ENCODE measurements at places on chromosomes 6 and 20. TPM values are rescaled to one million over a fixed set of nuclear protein-coding genes. Genes with fewer than 3 reads are reported as not detected.

DNA sequence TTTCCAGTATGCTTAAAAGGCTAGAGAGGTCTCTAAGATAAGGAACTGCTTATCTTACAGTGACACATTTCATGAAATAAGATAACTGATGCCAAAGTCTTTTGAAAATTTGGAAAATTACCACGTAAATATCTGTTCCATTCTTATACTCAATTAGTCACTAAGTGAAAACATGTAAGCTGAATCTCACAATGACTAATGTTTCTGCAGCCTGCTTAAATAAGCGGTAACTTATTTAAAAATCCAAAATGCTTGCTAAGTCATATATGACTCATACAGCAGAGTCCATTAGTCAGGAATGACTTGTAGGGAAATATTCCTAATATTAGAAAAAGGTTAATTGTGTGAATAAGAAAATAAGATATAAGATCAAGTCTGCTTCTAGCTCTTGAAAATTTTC, 27.8 kb upstream of the LGSN start:
- no peak for DNase-seq

GRCh38 chr6:124073021-124073420, 269.4 kb downstream of the NKAIN2 start:
- DNase-seq: no peak

GRCh38 chr20:36391456-36391855, 85.3 kb downstream of the DLGAP4 start:
- DNase-seq: no peak

DNA sequence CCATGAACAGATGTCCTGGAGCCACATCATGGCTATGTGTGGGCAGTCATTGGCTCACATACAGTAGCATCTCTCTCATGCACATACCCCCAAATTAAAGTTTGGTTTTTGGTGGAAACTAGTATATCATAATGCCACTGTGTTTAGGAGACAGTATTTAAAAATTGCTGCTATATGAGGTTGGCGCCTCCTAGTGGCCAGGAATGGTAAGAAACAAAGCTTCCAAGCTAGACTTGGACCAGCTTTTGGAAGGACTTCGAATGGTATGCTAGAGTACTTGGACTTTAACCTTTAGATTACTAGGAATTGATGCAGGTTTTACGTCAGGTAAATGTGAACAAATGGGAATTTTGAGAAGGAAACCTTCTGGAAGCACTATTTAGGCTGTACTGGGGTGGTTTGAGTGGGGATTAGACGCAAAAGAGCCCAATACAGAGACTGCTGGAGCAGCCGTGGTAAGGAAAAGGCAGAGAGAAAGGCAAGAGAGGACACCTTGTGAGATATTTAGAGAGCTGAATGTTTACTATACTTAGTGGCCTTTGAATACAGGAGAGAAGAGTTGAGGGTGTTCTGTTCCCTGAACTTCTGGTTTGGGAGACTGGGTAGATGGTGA, 23.8 kb downstream of the PRSS35 start:
- no peak for DNase-seq

- DNase-seq: no peak
Observed at GRCh38 chr6:40426346-40427066, 160.7 kb downstream of the LRFN2 start.

- DNase-seq: no peak
Observed at GRCh38 chr6:33278810-33279209, 1.9 kb downstream of the B3GALT4 start.

DNA sequence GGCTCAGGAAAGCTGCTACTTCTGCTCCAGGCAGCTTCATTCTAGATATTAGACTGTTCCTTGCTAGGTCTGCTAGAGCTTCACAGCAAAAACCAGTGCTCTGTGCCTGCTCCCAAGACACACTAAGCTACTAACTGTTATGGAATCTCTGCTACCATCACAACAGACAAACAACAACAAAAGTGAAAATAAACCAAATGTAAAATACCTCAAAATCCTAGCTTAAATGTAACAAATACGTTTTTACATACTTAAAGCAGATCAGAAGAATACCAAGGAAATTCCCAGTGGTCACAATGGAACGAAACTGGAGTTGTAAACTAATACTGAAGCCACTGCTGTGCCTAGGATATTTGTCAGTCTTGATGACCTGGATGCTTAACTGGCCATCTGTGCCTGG, 84.6 kb upstream of the EZR start:
- DNase-seq: no peak

- no peak for DNase-seq
Observed at GRCh38 chr6:80366714-80367113, 260.2 kb downstream of the BCKDHB start.

- no peak for DNase-seq
Observed at GRCh38 chr6:63742060-63742459, 106.5 kb downstream of the PHF3 start.

DNA sequence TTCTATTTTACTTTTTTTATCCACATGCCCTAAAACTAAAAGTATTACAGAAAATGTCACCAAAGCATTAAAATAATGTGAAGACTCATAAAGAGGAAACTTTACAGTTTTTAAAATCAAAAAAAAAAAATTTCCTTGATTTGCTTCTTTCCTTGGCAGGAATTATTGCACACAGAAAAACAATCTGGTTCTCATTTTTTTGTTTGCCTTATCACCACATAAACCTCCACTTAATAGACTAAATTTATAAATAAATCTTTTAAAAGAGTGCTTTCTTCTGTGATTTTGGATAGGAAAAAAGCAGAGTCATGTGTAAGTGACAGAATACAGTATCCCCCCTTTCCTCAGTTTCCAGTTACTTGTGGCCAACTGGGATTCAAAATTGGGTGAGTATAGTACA, 695.1 kb upstream of the CITED2 start:
- DNase-seq: no peak

- DNase-seq: no peak
Observed at GRCh38 chr20:41643504-41643938, 25.3 kb upstream of the CHD6 start.

DNA sequence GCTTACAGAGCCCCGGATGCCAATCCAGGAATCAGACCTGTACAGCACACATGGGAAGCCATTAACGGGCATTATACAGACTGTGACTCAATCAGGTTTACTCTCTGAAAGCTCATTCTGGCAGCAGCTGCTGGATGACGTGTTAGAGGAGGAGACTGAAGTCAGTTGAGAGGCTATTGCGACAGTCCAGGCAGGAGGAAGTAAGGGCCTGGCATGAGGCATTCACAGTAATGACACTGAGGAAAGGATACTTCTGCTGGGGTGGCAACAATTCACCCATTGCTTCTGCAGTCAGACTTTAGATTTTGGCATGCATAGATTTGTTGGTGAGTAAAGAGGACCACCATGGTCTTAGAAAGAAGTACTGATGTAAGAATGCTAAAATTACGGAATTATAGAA, 151.0 kb upstream of the HEY2 start:
- DNase-seq: no peak

DNA sequence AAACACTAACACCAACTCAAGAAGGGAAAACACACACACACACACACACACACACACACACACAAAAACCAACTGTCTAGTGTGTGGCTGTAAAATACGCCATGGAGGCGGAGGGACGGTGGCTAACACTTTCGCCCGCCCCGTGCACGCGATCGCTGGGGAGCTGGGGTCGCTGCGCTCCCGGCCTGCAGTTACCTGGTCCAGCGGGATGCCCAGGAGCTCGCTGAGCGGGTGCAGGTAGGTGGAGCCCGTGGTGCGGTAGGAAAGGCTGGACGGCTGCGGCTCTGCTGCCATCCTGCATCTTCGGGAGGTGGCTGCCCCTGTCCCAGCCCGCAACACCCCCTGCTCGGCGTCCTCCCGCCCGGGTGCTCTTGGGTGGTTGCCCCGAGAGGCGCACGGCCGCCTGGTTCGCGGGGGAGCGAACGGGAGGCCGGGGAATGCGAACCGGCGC, 303 bp downstream of the MBOAT1 start:
- peak; percentile 32 for DNase-seq

DNA sequence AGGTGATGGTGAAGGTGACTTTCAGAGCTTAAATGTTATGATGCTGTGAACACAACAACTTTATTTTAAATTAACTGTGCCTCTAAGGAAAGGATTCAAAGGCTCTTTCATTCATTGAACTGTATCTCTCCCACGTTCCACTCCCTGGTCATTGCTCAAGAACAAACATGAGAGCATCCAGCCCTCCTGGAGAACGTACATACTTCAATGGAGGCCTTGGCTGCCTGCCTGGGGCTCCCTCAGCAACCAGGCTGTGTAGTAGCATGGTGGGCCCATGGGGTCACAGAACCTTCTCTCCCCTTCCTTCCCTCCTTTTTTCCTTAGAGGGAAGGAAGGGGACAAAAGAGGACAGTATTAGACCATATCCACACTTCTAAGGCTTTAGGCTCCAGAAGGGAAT, 234.3 kb downstream of the CDC5L start:
- no peak for DNase-seq

GRCh38 chr20:5470943-5471342, 154.2 kb upstream of the PROKR2 start:
- DNase-seq: no peak

DNA sequence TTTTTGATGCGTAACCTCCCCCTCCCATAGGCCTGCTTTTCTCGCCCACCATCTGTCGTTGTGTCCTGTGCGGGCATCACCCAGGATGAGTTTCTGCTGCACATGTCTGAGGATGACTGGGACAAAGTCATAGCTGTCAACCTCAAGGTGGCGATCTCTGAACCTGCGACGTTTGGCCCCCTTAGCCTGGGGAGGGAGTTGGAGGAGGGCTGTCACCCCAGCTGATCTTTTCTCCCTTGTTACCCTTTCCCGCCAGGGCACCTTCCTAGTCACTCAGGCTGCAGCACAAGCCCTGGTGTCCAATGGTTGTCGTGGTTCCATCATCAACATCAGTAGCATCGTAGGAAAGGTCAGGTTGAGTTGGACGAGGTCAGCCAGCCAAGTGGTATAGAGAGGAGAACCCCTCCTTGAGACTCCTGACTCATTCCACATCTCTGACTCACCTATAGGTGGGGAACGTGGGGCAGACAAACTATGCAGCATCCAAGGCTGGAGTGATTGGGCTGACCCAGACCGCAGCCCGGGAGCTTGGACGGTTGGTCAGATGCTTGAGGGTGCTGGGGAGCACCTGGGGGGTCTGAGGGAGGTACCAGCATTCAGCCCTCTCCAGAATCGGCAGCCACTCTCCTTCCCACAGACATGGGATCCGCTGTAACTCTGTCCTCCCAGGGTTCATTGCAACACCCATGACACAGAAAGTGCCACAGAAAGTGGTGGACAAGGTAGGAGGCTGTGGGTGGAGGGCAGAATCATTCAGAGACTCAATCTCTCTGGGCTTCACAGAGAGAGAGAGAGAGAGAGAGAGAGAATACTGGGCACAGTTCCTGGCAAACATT, 954 bp downstream of the HSD17B8 start:
- DNase-seq: no peak

DNA sequence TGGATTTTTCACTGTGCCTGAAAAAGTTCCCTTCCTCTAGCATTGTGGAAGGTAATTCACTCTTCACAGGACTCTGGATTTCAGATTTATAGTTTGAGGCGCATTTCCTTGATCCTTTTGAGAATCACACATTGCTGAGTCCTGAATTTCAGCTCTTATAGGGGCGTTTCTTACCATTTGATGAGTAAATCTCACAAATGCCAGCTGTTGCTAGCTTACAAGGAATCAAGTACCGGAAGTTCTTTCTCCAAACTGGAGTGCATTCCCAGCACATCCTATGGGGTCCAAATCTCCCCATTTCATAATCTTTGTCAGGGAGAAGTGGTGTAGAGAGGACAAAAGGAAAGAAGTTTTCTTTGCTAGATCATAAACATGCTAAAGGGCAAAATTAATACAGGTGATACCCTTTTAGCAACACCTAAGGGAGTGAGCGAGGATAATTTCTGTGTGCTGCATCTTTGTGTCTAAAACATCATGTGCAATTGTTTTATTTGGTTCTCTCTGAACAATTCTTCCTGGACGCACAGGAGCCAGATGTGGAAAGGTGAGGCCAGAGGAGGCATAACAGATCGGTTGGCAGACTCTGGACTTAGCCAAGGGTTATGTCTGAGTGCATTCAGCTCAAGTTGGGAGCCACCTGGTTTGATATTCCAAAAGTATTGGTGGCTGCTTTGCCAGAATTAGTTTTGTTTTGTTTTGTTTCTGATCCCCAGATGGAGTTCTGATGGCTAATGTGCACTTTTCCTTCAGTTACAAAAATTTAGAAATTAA, 37.4 kb upstream of the EYA2 start:
- DNase-seq: no peak

DNA sequence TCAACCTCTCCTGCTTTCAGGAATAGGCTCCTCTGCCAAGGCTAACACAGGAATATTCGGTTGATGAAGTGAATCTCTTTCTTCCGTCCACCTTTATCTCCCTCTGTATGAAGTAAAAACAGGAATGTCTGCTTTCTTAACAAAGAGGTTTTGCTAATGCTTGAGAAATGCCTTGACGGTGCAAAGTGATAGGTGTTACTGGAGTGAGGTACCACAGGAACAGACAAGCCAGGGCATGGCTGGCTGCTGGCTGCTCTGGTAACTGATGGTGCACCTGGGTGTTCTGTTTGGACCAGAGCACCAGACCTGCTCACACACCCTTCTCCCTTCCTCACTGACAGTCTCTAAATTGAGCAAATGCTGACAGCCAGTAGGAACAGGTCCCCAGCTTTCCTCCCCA, 174.0 kb upstream of the FBXL4 start:
- DNase-seq: no peak

DNA sequence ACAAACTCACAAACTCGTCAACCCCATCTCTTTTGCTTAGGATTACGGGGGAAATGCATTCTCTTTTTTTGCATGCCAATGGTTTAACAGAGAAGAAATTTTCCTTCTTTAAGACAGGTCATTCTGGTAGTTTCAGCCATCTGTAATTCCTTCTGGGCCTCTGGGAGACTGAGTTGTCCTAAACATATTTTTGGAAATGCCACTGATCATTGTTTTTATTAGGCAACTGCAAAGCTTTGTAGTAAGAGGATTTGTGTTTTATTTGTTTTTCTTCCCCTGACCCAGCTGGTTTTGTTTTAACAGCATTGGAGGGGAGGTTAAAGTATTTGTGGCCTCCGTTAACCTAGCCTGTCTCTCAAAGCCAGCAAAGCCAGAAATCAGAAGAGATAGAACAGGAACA, 73.1 kb upstream of the ISM1 start:
- DNase-seq: no peak

- DNase-seq: no peak
Observed at GRCh38 chr6:166006900-166007301, 160.8 kb downstream of the TBXT start.

DNA sequence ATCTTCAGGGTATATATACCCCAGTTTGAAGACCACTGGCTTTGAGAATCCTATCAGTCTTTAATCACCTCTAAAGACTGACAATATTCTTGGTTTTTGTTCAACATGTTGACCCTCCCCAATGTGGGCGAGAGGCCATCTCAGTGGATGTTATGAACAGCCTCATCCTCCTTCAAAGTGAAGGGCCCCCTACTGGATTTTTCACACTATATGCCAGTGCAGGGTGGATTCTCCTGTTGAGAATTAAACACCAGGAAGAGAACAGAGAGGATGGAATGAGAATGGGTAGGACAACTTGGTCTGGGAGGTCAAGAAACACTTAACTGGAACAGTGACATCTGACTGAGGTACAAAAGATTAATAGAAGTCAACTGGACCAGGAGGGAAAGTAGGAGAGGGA, 327.1 kb downstream of the MAFB start:
- DNase-seq: no peak

- DNase-seq: no peak
Observed at GRCh38 chr20:6519556-6519955, 247.9 kb upstream of the BMP2 start.

Gene RPS6KA2
- total RNA-seq: 23.7 TPM

Gene ELOVL4
- 0.64 TPM for total RNA-seq

Gene MAS1
- not detected for total RNA-seq

Gene ROS1
- total RNA-seq: under 0.01 TPM

Gene ADAM33
- total RNA-seq: 39.5 TPM

Gene SRMS
- total RNA-seq: not detected

Gene LGSN
- total RNA-seq: not detected

Gene BPIFB6
- not detected for total RNA-seq
